Muscle of arm (tissue), 14 donors: ENCODE measurements at places on chromosomes 2 and 18. TPM values are rescaled to one million over a fixed set of nuclear protein-coding genes. Genes with fewer than 3 reads are reported as not detected.

RGPD4 gene
- 0.10 TPM for polyA plus RNA-seq

PSMD14 gene
- 50.5 TPM for polyA plus RNA-seq

CHCHD5 gene
- polyA plus RNA-seq = 24.7 TPM

RIT2 gene
- not detected for polyA plus RNA-seq
